ENCODE measurements at places on chromosomes 4 and X. TPM values are rescaled to one million over a fixed set of nuclear protein-coding genes. Genes with fewer than 3 reads are reported as not detected.

LARP1B gene
- total RNA-seq = 12.9 TPM

PAGE4 gene
- total RNA-seq = not detected

VEGFD gene
- total RNA-seq = not detected

MAGEA2 gene
- total RNA-seq = not detected

SLC9A7 gene
- total RNA-seq = 3.6 TPM

SH2D1A gene
- 32.7 TPM for total RNA-seq

VEGFC gene
- total RNA-seq = not detected

DNA sequence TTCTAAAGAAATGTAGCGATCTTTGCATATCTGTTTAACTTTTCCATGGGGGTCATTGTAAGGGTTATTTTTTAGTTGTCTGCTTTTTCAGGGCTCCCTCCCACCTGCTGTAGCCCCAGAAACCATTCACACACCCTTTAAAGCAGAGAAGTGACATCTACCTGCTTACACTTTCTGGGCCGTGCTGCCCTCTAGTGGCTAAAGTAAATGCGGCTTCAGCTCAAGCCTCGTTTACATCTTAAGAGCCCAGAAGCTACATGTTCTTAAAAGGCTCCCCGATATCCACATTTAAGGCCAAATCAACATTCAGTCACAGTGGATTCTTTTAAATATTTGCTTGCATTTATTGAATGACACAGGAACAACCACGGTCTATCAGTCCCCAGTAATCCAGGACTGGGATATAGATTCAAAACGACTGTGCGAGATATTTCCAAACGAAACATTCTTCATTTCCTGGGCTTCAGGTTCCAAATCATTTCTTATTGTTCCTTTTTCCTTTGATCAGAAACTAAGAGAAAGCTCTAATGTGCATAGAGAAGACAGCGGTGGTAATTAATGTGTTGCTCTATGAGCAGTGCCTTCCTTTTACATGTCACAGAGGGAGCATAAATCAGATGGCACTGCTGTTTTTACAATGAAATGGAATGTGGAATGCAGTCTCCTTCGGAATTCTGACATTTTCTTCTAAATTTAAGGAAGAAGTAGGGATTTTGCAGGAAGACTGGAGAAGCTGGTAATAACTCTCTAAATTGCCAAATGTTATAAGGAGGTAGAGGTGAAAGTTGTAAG lies 119.9 kb downstream of the RASGEF1B start:
- H3K27ac ChIP-seq = no peak overlapping the region
- H3K4me3 ChIP-seq = no peak overlapping the region
- peaks cover 28% of the 10 kb centered on the region for H3K27me3 ChIP-seq
- no peaks in the 10 kb centered on the region for H3K4me1 ChIP-seq

- H3K4me3 ChIP-seq = peak within 1 kb of the TSS; percentile 80
- no peaks in the 10 kb centered on the region for H3K36me3 ChIP-seq
- peak; percentile 53 for DNase-seq
- peaks cover 47% of the 10 kb centered on the region for H3K4me1 ChIP-seq
These were observed at the start of gene TMEM156 for GRCh38 chr4:39032218-39033085. TSS of gene TMEM156 (minus strand) at chr4:39032409. CDS start at chr4:39032313, 96 bp downstream.

DNA sequence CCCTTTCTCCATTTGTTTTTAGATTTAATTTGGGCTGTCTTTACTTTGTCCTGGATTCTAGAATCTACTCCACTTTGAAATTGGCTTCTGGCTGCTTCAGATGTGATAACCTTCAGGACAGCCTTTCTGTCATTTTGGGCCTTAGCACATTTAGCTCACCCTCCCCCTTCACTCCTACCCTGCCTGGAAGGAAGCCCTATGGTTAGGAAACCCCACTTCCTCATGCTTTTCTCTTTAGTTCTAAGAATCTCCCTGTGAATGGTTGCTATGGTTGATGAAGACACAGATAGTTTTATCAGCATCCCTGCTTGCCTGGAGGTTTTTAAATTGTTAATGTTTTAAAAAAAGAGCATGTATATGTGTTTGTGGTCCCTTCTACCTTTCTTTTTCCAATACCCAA lies 100.7 kb upstream of the PTPN13 start:
- no peak overlapping the region for H3K4me3 ChIP-seq
- H3K4me1 ChIP-seq = no peaks in the 10 kb centered on the region

- no peaks in the 10 kb centered on the region for H3K4me1 ChIP-seq
- H3K4me3 ChIP-seq = no peak overlapping the region
- peaks cover 26% of the 10 kb centered on the region for H3K36me3 ChIP-seq
- H3K27ac ChIP-seq = no peak overlapping the region
- DNase-seq = no peak
These were observed 22.5 kb downstream of the HNRNPH2 start for GRCh38 chrX:101430457-101431078.

DNA sequence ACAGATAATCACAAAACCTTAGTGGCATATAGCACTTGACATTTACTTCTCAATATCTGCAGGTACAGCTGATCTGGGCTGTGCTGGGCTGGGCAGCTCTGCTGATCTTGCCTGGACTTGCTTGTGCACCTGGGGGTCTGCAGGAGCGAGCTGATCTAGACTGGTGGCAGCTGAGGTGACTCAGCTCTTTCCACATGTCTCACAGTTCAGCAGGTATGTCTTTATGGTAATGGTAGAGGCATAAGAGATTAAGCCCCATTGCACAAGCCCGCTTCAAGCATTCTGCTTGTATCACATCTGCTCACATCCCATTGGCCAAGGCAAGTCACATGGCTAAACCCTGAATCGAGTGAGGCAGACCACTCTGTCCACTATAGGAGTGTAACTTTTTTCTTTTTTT lies 506.7 kb downstream of the BCOR start:
- H3K36me3 ChIP-seq = no peaks in the 10 kb centered on the region
- H3K27me3 ChIP-seq = no peaks in the 10 kb centered on the region
- H3K4me3 ChIP-seq = no peak overlapping the region
- no peaks in the 10 kb centered on the region for H3K4me1 ChIP-seq
- no peak for DNase-seq

DNA sequence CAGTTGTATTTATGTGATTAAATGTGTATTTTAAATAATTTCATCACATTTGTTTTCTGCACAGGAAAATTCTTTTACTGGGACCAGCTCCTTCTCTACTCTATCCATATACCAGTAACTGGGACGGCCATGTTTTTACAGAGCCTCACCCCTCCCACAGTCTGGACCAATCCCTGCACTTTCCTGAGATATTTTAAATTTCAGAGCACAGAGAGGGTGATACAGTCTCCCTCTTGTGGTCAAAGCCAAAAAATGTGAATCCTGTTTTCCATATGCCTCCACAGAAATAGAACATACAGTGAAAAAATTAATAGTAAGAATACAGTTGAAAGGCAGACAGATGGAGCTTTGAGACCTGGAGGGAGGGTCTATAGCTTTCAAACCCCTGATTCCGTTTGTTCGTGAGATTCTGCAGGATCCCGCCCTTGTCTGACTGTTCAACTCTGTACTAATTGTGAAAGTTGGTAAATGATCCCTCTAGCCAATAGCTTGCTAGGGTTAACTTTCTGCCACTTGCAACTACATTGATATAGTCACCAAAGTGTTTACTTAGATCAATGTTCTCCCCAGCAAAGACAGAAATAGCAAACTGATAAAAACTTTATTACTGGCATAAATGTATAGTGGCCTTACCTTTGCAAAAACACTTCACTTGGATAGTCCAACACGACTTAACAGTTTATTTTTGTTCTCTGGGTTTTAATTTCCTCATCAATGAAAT lies 172.2 kb downstream of the PPARGC1A start:
- no peak overlapping the region for H3K27ac ChIP-seq
- H3K4me1 ChIP-seq = no peaks in the 10 kb centered on the region
- no peak for DNase-seq
- no peaks in the 10 kb centered on the region for H3K36me3 ChIP-seq
- H3K27me3 ChIP-seq = no peaks in the 10 kb centered on the region
- no peak overlapping the region for H3K4me3 ChIP-seq

DNA sequence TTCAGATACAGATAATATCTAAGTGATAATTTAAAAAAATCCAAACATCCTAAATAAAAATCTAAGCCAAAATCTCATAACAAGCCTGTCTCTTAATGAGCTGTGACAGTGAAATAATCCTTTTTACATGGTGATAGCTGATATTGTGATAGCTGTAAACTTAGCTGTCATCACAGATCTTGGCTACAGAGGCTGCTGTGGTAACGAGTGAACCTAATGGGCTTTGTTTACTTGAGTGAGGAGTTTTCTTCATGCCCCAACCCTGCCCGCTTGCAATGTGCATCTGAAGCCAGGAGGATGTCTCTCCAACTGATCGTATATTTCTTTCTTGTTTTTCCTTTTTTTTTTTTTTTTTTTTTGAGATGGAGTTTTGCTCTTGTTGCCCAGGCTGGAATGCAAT lies 41.5 kb upstream of the YTHDC1 start:
- H3K36me3 ChIP-seq = no peaks in the 10 kb centered on the region
- DNase-seq = no peak
- H3K27me3 ChIP-seq = no peaks in the 10 kb centered on the region
- H3K4me3 ChIP-seq = no peak overlapping the region

DNA sequence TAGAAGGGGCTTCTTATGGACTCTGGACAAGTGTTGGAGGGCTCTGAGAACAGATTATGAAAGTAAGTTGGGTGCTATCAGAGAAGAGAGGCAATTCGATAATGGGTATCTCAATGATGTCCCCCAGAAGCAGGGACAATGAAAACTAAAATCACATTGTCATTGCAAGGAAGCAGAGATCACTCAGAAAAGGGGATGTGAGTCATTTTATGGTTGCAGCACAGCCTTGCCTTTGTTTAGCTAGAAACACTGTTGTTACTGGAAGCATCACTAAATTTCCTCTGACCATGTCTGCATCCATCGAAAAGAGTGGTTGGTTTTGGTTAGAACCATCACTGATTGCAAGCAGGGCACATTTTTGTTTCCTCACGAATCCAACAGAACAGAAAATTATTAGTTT lies 246.8 kb upstream of the NWD2 start:
- no peak overlapping the region for H3K4me3 ChIP-seq
- H3K36me3 ChIP-seq = no peaks in the 10 kb centered on the region
- H3K27ac ChIP-seq = no peak overlapping the region
- no peaks in the 10 kb centered on the region for H3K27me3 ChIP-seq

GRCh38 chrX:54483946-54484345 lies 12.1 kb downstream of the FGD1 start:
- no peaks in the 10 kb centered on the region for H3K36me3 ChIP-seq
- DNase-seq = no peak
- no peaks in the 10 kb centered on the region for H3K4me1 ChIP-seq
- H3K4me3 ChIP-seq = no peak overlapping the region

DNA sequence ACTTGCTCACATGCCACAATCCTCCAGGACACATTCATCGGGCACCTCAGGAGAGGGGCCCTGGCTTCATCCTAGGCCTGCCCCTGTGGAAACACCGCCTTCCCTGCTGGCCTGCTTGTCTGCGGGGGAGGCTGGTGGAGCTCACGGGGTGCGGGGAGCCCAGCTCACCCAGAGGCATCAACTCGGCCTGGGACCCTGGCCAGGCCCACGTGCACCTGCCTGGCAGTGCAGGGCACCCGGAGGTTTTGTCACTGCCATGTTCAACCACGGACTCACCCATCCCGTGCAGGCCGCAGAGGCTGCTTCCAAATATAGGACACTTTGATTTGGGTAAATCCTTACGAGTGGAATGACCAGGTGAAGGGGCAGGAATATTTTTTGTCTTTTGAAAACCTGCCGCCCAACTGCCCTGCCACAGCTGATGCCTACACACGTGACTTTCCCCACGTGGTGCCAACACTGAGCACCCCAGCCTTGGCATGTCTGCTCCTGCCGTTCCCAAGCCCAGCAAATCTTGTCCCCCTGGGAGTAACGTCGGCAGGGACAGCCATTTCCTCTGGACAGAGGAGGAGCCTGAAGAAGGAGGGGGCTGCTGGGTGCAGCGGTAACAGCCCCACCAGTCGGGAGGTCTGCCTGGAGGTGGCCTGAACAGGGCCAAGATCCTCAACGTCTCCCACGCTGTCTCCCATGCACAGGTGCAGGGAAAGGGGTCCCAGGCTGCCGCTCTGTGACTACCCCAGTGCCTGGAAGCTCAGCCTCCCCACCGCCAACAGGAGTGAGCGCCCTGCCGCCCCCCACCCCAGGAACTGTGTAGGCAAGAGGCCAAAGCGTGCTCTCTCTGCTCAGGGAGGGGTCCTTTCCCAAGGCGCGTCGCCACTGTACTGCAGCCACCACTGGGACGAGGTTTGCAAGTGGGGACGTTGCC lies 8.5 kb downstream of the MXD4 start:
- no peaks in the 10 kb centered on the region for H3K36me3 ChIP-seq
- no peaks in the 10 kb centered on the region for H3K27me3 ChIP-seq
- H3K4me1 ChIP-seq = peaks cover 6% of the 10 kb centered on the region
- no peak for DNase-seq
- H3K4me3 ChIP-seq = no peak overlapping the region
- H3K27ac ChIP-seq = no peak overlapping the region

Measured in naive thymus-derived CD8-positive, alpha-beta T cell (primary cell).